ENCODE measurements at places on chromosomes 12 and 14.

DNA sequence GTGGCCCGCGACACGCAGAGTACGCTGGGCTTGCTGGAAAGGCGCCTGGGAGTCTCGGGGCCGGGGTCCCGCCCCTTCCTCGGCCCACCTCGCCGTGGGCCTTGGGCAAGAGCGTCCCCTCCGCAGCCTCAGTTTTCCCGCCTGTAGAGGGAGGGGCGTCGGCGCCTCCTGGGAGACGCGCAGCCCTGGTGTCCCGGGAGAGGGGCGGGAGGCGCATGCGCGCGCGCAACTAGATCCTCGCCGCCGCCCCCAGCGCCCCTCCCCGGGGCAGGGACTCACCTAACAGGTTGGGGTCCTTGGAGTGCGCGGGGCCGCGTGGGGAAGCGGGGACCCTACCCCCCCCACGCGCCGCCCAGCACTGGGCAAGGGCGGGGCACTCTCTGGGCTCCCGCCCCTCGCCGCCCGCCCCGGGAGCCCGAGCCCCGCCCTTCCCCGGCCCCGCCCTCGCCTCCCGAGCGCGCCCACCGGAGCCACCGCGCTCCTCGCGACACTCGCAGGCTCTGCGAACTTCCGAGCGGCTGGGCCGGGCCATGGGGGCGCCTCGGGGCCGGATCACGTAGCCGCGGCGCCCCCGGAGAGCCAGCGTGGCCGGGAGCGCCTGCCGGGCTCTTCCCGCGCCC lies at the start of gene KIF26A:
KIF26A (plus strand) TSS at position 490 of the 620 bp plus-strand sequence. CDS start 136 bp downstream, outside the sequence.
- DNase-seq: peak; percentile 51

- no peak for DNase-seq
Observed at GRCh38 chr12:122942637-122943036, 23.6 kb downstream of the ABCB9 start.

DNA sequence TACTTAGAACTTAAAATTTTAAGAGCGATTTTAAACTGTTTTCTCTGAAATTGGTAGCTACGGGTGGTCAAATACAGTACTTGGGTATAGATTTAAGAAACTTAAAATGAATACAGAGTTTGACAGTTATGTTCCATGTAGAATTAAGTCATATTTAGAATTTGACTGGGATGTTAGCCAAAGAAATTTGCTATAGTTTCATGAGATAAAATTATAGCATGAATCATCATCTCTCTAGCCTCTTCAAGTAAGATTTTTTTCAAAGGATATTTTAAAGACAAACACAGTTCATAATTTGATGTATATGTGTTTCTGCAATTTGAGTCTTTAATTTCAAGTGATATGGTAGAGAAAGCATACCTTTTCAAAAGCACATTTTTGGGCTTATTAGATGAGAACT lies 41.0 kb downstream of the ZCRB1 start:
- no peak for DNase-seq

DNA sequence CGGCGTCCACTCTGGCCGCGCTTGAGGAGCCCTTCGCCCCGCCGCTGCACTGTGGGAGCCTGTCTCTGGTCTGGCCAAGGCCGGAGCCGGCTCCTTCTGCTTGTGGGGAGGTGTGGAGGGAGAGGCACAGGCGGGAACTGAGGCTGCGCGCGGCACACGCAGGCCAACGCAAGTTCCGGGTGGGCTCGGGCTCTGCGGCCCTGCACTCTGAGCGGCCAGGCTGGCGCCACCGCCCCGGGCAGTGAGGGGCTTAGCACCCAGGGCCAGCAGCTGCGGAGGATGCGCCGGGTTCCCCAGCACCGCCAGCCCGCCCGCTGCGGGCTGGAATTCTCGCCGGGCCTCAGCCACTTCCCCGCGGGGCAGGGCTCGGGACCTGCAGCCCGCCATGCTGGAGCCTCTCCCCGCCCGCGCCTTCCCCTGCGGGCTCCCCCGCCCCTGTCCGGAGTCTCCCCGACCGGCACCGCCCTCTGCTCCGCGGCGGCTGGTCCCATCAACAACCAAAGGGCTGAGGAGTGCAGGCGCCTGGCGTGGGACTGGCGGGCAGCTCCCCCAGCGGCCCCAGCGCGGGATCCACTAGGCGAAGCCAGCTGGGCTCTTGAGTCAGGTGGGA lies 921.2 kb upstream of the FOXG1 start:
- DNase-seq: no peak

GRCh38 chr12:27332714-27333402 lies at the start of gene BMAL2:
TSS of gene BMAL2 (plus strand) at chr12:27332836. CDS start at chr12:27333073, 237 bp downstream.
- peak; percentile 56 for DNase-seq

DNA sequence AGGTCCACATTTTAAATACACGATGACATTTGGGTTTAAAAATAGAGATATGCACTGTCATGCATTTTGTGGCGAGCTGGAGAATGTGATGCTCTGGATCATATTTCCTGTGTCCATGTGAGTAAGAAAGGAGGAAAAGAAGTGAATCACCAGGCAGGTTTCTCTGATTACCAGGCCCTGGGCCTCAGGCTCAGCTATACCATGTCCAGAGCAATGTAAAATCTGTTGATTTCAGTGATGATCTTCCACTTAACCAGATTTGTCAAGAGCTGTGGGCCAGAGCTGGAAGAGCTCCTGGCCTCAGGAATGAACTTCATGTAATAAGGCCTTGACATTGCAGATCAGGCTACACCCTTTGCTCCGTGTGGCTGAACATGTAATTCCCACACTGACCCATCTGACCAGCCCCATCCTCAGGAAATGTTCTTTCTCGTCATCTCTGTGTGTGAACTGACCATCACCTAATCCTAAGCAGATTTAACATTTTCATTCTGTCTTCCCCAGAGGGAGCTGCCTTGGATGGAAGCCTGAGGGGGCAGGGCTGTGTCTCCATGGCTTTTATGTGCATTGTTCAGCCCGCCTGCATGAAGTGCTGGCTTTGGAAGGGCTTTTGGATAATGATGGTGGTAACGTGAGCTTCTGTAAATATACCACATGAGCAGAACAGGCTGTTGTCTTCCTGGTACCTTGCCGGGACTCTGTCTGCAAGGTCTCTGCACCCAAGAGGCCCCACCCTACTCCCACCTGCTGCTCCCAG lies 54.5 kb downstream of the CRACR2A start:
- DNase-seq: no peak

DNA sequence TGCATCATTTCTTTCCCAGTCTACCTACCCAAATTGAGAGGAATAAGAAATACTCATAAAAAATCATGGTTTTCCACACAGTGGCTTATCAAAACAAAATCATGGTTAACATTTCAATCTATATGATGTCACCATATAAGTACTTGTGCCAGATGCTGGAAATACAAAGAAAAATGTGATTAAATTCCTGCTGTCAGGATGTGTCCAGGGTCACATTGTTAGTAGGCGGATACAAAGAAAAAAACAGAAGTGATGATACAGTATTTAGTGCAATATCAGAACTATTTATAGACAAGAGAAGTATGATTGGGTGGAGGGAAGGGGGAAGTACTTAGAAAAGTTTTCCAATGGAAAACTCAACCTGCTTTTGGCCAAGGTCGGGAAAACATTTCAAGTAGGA lies 47.0 kb upstream of the OR6J1 start:
- no peak for DNase-seq

GRCh38 chr12:25813843-25814242 lies 144.6 kb upstream of the RASSF8 start:
- no peak for DNase-seq

- DNase-seq: no peak
Observed at GRCh38 chr12:110819646-110820045, 27.1 kb upstream of the CCDC63 start.

DNA sequence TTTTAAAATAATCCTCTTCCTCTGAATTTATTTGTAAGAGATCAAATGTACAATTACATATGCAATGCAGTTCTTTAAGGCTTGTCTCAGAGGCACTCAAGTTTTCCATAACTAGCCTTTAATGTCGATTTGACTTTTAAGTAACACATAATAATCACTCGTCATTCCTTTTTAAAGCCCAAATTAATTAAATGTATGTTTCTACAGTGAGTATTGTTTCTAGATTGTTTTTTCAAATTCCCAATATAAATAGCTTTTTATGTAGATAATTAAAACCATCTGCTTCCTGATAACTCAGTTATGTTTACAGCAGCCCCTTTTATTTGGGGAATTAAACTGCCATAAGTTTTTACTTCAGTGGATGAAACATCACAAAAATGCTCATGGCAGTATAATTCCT lies 185.1 kb downstream of the ETNK1 start:
- no peak for DNase-seq

- DNase-seq: no peak
Observed at GRCh38 chr14:41280745-41281144, 325.9 kb upstream of the LRFN5 start.

GRCh38 chr12:12171991-12172511 lies 94.8 kb downstream of the LRP6 start:
- DNase-seq: peak; percentile 75

DNA sequence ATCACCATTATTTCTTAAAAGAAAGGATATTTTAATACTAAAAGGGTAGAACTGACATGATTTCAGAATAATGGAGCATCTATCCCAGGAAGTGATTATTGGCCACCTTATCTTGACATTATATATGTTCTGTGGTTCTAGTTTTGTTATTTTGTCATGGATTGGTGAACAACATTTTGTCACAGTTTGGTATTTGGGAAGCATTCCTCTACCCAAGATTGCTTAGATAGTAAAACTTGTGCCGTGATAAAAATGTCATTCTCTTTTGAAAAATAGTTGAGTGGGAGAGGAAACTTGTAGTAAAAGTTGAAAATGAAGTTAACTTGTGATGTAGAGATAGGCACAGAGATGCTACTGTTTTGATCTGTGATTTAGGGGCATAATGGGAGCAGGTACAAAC lies 65.7 kb downstream of the TMX1 start:
- no peak for DNase-seq

GRCh38 chr12:91852634-91853033 lies 293.0 kb downstream of the BTG1 start:
- DNase-seq: no peak

DNA sequence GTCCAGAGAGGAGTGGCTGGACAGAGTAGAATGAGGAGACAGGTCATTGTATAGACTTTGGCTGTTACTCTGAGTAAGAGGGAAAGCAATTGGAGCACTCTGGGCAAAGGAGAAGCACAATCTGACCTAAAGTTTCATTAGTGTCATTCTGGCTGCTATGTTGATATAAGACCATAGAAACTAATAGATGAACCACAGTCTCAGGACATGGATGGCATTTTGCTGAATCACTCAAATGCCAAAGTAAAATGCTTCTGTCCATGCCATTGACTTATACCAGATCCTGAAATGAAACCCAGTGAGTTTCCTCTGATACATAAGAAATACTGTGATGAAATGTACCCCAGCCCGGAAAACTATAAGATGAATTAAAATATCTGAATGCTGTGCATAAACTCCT lies 65.8 kb upstream of the COCH start:
- DNase-seq: no peak

GRCh38 chr12:19726592-19726991 lies 287.3 kb downstream of the AEBP2 start:
- DNase-seq: no peak

GRCh38 chr12:4911316-4911994 lies 1.8 kb downstream of the KCNA1 start:
- DNase-seq: no peak

DNA sequence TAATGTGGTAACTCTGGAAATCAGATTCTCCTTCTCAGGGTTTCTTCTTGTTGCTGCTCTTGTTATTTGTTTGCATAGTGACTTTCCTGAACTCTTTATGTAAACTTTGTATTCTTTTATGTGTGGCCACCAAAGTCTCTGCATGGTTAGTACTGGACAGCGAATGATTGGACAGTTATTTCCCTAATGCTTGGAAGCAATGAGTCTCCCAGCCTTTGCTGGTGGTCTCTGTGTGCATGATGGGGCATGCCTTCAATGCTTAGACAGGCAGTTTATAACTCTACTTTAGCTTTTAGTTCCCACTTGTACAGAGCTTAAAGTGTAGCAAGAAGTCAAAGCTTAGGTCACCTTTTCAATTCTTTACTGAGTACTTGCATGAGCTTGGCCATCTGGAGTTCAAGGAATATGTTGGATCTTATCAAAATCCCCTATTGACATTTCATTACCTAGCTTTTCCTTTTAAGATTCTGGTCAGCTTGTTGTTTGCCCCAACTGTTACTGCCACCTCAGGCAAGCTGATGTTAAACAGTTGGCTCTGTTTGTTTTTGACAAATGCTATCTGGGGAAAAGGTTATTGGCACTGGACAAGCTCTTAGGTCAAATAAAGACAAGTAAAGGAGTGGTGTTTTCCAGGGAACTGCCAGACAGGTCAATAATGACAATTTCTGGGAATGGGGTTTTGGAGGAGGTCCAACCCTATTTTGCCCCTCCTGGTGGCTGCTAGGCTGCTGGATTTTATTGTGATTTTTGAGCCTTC lies 12.3 kb downstream of the CCDC91 start:
- no peak for DNase-seq

All from activated CD8-positive, alpha-beta T cell treated with anti-CD3 and anti-CD28 coated beads for 36 hours (primary cell).